ENCODE measurements at places on chromosomes 16 and 17. TPM values are rescaled to one million over a fixed set of nuclear protein-coding genes. Genes with fewer than 3 reads are reported as not detected.

DNA sequence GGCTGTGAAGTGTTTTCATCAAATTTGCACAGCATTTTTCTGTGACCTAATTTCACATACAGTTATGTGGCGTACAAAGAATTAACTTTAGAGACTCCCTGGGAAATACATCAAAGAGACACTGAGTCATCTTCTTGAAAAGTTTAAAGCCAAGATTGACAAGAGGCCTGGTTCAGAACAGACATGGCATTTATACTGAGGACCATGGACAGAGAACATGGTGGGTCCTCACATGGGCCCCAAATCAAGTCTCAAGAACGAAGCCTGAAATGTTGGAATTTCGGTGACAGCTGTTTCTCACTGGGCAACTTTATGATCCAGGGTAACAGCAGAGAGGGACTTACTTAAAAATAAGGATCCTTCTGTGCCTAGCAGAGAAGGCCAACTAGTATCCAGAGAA lies 311.5 kb upstream of the KCNJ16 start:
- H3K27me3 ChIP-seq: peaks cover 9% of the 10 kb centered on the region
- H3K4me1 ChIP-seq: no peaks in the 10 kb centered on the region
- H3K4me3 ChIP-seq: no peak overlapping the region
- no peak overlapping the region for H3K27ac ChIP-seq
- DNase-seq: no peak
- no peaks in the 10 kb centered on the region for H3K36me3 ChIP-seq

DNA sequence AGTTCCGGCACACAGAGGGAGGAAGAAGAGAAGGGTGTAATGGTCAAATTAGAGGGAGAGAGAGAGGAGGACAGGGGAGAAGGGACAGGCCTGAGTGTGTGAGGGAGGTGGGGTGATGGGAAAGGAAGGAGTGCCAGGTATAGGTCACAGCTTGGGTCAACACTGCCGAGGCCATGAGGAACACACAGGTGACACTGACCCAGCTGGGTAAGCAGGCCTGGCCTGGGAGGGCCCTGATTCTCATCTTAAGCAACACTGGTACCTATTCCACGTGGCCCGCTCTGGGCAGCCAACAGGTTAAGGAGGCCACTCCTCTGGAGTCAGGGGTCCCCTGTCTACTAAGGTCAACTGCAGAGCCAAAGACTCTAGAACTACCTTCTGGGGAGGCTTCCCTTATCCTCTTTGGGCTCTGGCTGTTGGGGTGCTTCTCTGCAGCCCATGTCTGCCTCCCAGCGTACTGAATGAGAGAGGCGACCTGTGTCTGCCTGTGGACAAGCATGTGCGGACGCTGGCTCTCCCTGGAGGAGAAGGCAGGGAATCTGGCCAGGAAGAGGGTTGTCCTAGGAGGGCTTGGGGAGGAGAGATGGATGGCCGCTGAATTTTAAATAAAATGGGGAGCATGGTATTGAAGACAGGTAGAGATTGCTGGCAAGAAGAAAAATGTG lies 57.6 kb downstream of the RGS9 start:
- peaks cover 14% of the 10 kb centered on the region for H3K4me1 ChIP-seq
- H3K27ac ChIP-seq: no peak overlapping the region
- no peak for DNase-seq
- H3K27me3 ChIP-seq: no peaks in the 10 kb centered on the region
- no peaks in the 10 kb centered on the region for H3K36me3 ChIP-seq
- H3K4me3 ChIP-seq: no peak overlapping the region

- DNase-seq: no peak
- H3K36me3 ChIP-seq: no peaks in the 10 kb centered on the region
- H3K4me3 ChIP-seq: no peak overlapping the region
- H3K27ac ChIP-seq: no peak overlapping the region
- H3K27me3 ChIP-seq: no peaks in the 10 kb centered on the region
- peaks cover 2% of the 10 kb centered on the region for H3K4me1 ChIP-seq
Observed at GRCh38 chr17:61380836-61381525, 18.7 kb upstream of the TBX2 start.

DNA sequence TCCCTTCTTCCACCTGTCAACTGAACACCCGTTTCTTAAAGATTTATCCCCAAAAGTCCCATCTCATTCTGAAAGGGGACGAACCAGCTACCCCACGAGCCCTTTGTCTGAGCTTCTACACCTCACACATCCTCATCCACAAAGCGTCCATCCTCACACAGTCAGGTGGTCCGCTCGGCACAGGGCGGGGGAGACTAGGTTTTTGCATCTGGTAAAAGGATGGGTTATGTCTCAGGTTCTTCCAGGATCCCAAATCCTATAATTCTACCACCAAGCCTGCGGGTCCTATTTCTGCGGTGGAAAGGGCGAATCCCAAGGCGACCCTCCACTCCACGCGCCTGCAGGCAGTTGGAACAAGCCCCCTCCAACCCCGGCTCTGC lies 458 bp downstream of the GFOD2 start:
- peak overlapping the region; percentile 31 for H3K27ac ChIP-seq
- no peak for DNase-seq
- peaks cover 2% of the 10 kb centered on the region for H3K36me3 ChIP-seq
- no peaks in the 10 kb centered on the region for H3K27me3 ChIP-seq

GRCh38 chr16:8109510-8110369 lies 480.6 kb downstream of the TMEM114 start:
- DNase-seq: no peak
- H3K36me3 ChIP-seq: peaks cover 1% of the 10 kb centered on the region
- no peaks in the 10 kb centered on the region for H3K4me1 ChIP-seq
- H3K27me3 ChIP-seq: no peaks in the 10 kb centered on the region
- no peak overlapping the region for H3K4me3 ChIP-seq

PRR35 gene
- not detected for total RNA-seq

ATXN2L gene
- total RNA-seq: 296 TPM

AOC2 gene
- 2.7 TPM for total RNA-seq

TMEM238L gene
- total RNA-seq: not detected
